Lung (tissue), 17 donors: ENCODE measurements at places on chromosomes 3 and 15.
A peak's percentile ranks its signal among the peaks of the same experiment; 100 is the strongest.

- H3K27ac ChIP-seq: no peak overlapping the region
- no peaks in the 10 kb centered on the region for H3K27me3 ChIP-seq
- no peak for DNase-seq
- no peaks in the 10 kb centered on the region for H3K4me1 ChIP-seq
- H3K4me3 ChIP-seq: no peak overlapping the region
- peaks cover 2% of the 10 kb centered on the region for H3K36me3 ChIP-seq
Observed at GRCh38 chr3:31614162-31614921, 81.6 kb downstream of the STT3B start.

DNA sequence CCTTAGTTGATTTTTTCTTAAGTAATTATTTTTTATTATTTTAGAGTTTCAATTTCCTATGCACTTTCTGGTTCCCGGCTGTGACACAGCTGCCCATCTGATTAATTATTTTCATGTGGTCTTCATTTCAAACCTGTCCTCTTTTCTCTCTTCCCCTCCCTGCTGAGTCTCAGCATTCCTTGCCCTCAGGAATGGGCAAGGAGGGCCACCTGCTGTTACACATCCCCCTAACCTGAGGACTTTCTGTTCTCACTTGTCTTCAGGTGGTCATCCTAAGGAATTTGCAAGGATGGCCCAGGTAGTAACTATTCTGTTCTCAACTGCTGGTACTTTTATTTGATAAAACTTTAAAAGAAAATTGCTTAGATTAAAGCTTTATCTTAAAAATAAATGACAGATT is 545.0 kb downstream of the OTOL1 start:
- H3K4me1 ChIP-seq: no peaks in the 10 kb centered on the region
- no peak overlapping the region for H3K4me3 ChIP-seq
- H3K36me3 ChIP-seq: no peaks in the 10 kb centered on the region
- no peak for DNase-seq

GRCh38 chr3:14518893-14519292 is 21.2 kb downstream of the GRIP2 start:
- no peak overlapping the region for H3K4me3 ChIP-seq
- no peaks in the 10 kb centered on the region for H3K4me1 ChIP-seq
- H3K27me3 ChIP-seq: no peaks in the 10 kb centered on the region
- DNase-seq: peak; percentile 6
- H3K27ac ChIP-seq: no peak overlapping the region
- no peaks in the 10 kb centered on the region for H3K36me3 ChIP-seq

GRCh38 chr15:52383100-52383588 is 87.5 kb upstream of the MYO5C start:
- H3K4me1 ChIP-seq: no peaks in the 10 kb centered on the region
- no peak overlapping the region for H3K27ac ChIP-seq
- H3K27me3 ChIP-seq: no peaks in the 10 kb centered on the region
- no peak overlapping the region for H3K4me3 ChIP-seq
- H3K36me3 ChIP-seq: peaks cover 17% of the 10 kb centered on the region

- peak within 1 kb of the TSS; percentile 98 for H3K27ac ChIP-seq
- H3K4me1 ChIP-seq: peaks cover 3% of the 10 kb centered on the region
- H3K4me3 ChIP-seq: peak within 1 kb of the TSS; percentile 92
- peaks cover 18% of the 10 kb centered on the region for H3K27me3 ChIP-seq
Observed at GRCh38 chr3:71583566-71584393, at the start of gene FOXP1. Gene FOXP1, minus strand, starts transcription at chr3:71583728. Its CDS starts 385,347 bp downstream, at chr3:71198381.

GRCh38 chr15:93478947-93479346 is 389.9 kb upstream of the RGMA start:
- H3K27ac ChIP-seq: no peak overlapping the region
- no peak overlapping the region for H3K4me3 ChIP-seq
- no peak for DNase-seq
- no peaks in the 10 kb centered on the region for H3K36me3 ChIP-seq
- no peaks in the 10 kb centered on the region for H3K27me3 ChIP-seq

- no peaks in the 10 kb centered on the region for H3K36me3 ChIP-seq
- H3K4me1 ChIP-seq: no peaks in the 10 kb centered on the region
- no peak overlapping the region for H3K4me3 ChIP-seq
Observed at GRCh38 chr3:3605226-3605625, 194.0 kb upstream of the LRRN1 start.

DNA sequence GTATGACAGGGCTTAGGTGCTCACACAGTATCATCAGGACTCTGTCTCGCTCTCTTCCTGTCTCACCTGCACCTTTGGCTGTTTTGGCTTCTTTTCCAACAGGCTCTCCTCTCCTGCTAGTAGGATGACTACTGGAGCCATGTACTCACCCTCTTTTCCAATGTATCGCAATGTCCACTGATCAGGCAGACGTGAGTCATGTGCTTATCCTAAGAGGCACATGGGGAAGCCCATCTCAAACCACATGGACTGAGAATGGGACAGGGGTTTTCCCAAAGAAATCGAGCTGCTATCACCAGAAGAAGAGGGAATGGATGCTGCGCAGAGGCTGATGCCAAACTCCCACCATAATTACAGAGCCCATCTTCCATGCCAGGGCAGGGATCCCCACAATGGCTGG is 180.6 kb downstream of the IL5RA start:
- H3K4me3 ChIP-seq: no peak overlapping the region
- no peak overlapping the region for H3K27ac ChIP-seq
- H3K27me3 ChIP-seq: no peaks in the 10 kb centered on the region
- no peak for DNase-seq

DNA sequence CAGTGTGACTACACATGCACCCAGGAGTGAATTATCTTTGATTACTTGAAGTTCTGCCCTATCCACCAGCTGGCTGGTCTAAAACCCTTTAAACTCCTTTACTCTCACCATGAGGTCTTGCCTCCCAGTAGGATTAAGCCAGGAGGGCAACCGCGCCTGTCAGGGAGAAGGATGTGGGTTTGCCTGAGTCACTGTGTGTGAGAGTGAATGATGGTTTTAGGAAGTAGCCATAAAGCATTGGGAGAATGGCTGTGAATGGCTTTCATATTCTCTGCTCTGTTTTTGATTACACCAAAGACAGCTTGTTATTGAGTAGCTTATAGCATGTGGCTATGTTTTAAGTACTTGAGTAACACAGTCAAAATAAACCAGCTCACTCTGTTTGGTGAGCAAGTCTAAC is 637.7 kb upstream of the TBL1XR1 start:
- no peaks in the 10 kb centered on the region for H3K27me3 ChIP-seq
- no peak overlapping the region for H3K27ac ChIP-seq
- peaks cover 11% of the 10 kb centered on the region for H3K4me1 ChIP-seq
- no peaks in the 10 kb centered on the region for H3K36me3 ChIP-seq
- DNase-seq: peak; percentile 41

GRCh38 chr3:172562871-172563865 is 39.9 kb upstream of the TNFSF10 start:
- no peaks in the 10 kb centered on the region for H3K4me1 ChIP-seq
- no peaks in the 10 kb centered on the region for H3K36me3 ChIP-seq
- peak; percentile 25 for DNase-seq
- H3K27ac ChIP-seq: peak overlapping the region; percentile 73

GRCh38 chr3:4561661-4562060 is 68.5 kb downstream of the ITPR1 start:
- H3K4me3 ChIP-seq: no peak overlapping the region
- DNase-seq: no peak
- peaks cover 4% of the 10 kb centered on the region for H3K4me1 ChIP-seq
- H3K36me3 ChIP-seq: no peaks in the 10 kb centered on the region
- no peak overlapping the region for H3K27ac ChIP-seq

- no peaks in the 10 kb centered on the region for H3K4me1 ChIP-seq
- H3K27me3 ChIP-seq: no peaks in the 10 kb centered on the region
- no peak overlapping the region for H3K27ac ChIP-seq
- no peaks in the 10 kb centered on the region for H3K36me3 ChIP-seq
- no peak for DNase-seq
Observed at GRCh38 chr3:153357436-153357835, 195.4 kb downstream of the RAP2B start.

- H3K4me3 ChIP-seq: no peak overlapping the region
- DNase-seq: peak; percentile 74
- H3K27ac ChIP-seq: peak overlapping the region; percentile 16
Observed at GRCh38 chr15:70259028-70259424, 161.3 kb upstream of the TLE3 start.

DNA sequence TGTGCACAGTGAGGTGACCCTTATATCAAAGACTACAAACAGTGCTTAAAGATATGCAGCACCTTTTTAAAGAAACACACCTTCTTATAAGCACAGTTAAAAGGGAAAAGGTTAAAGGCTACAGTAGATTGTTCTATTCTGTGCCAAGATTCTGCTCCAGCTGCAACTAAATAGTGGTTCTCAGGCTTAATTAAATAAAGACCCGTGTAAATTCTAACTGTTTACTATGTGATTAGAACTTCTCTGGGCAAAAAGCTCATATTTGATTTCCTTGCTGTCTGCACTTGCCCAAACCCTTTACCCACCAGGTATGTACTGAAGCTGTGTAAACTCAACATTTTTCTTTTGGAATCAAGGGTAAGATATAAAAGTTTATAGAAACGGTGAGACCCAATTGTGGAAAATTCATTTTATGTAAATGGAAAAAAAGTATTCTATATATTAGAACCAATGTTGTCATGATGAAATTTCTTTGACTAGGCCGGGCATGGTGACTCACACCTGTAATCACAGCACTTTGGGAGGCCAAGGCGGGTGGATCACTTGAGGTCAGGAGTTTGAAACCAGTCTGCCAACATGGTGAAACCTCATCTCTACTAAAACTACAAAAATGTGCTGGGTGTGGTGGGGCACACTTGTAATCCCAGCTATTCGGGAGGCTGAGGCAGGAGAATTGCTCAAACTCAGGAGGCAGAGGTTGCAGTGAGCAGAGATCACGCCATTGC is 230.6 kb downstream of the MECOM start:
- H3K4me1 ChIP-seq: peaks cover 19% of the 10 kb centered on the region
- peak; percentile 59 for DNase-seq
- no peaks in the 10 kb centered on the region for H3K27me3 ChIP-seq
- no peaks in the 10 kb centered on the region for H3K36me3 ChIP-seq
- H3K27ac ChIP-seq: no peak overlapping the region

GRCh38 chr3:95002438-95003046 is 939.7 kb downstream of the NSUN3 start:
- H3K27ac ChIP-seq: no peak overlapping the region
- H3K4me3 ChIP-seq: no peak overlapping the region
- no peak for DNase-seq
- H3K4me1 ChIP-seq: no peaks in the 10 kb centered on the region
- H3K27me3 ChIP-seq: no peaks in the 10 kb centered on the region

DNA sequence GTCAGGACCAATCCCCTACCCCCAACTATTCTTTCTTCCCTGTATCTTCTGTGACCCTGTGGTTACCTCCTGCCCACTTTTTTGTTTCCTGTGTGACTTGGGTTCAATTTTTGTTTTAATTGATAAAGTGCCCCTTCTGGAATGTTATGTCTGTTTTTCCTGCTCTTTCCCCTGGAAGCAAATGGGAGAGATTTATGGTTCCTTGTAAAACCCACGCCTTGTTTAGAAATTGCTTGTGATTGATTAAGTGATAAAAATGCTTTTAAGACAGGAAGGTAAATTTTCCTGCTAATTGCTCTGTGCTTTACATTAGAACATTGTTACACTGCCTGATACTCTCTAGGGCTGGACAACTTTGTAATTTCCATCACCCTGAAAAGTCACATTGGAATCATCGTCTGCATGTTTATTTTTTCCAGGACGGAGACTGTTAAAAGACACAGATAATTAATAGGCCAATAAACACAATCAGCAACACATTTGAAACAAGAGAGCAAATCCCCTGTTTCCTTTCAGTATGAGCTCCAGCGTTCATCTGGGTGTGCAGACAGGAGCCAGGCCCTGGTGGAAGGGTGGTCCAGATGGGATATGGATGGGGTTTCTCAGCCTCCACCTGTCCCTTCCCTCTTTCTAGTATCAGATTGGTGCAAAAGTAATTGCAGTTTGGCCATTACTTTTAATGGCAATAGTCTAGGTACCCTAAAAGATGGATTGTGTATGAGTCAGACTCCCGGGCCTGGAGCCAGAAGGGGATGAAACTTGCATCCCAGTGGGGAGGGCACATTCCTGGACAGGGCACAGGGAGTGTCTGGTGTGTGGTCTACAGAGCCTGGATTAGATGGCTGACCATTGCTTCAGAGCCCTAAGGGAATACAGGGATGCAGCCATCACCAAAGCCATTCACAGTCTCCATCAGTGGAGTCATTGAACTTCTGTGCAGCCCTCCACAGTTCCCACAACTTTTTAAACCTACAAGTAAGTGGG is 58.1 kb upstream of the AGBL1 start:
- no peaks in the 10 kb centered on the region for H3K27me3 ChIP-seq
- no peak overlapping the region for H3K27ac ChIP-seq
- DNase-seq: no peak
- no peaks in the 10 kb centered on the region for H3K4me1 ChIP-seq
- no peaks in the 10 kb centered on the region for H3K36me3 ChIP-seq
- no peak overlapping the region for H3K4me3 ChIP-seq

- DNase-seq: no peak
- no peak overlapping the region for H3K4me3 ChIP-seq
- no peaks in the 10 kb centered on the region for H3K36me3 ChIP-seq
- no peaks in the 10 kb centered on the region for H3K27me3 ChIP-seq
Observed at GRCh38 chr3:45993421-45994027, 2.1 kb downstream of the FYCO1 start.

DNA sequence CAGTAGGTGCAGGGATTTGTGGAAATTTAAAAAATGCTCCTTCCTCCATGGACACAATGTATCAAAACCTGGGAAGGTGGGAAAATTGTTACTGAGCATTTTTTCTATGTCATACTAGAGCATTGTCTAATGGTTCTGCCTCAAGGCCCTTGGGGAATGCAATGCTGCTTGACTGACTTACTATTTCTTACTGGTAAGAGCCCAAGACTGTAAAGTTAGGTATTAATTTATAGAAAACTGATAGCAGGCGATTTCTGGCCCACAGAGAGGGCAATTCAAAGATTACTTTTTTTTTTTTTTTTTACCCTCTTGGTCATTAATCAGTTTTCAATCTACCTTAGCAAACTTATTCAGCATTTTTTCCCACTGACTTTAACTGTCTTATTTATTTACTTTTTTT is 38.5 kb upstream of the MRPL3 start:
- no peaks in the 10 kb centered on the region for H3K27me3 ChIP-seq
- no peak overlapping the region for H3K27ac ChIP-seq
- DNase-seq: no peak
- no peaks in the 10 kb centered on the region for H3K36me3 ChIP-seq

GRCh38 chr3:16370872-16371740 is 106.1 kb downstream of the OXNAD1 start:
- H3K4me3 ChIP-seq: no peak overlapping the region
- no peaks in the 10 kb centered on the region for H3K4me1 ChIP-seq
- H3K36me3 ChIP-seq: peaks cover 6% of the 10 kb centered on the region
- no peak for DNase-seq
- H3K27ac ChIP-seq: no peak overlapping the region
- no peaks in the 10 kb centered on the region for H3K27me3 ChIP-seq

- no peak overlapping the region for H3K27ac ChIP-seq
- no peak overlapping the region for H3K4me3 ChIP-seq
- H3K4me1 ChIP-seq: no peaks in the 10 kb centered on the region
- no peaks in the 10 kb centered on the region for H3K27me3 ChIP-seq
- DNase-seq: no peak
Observed at GRCh38 chr3:133980035-133980434, 49.7 kb downstream of the SLCO2A1 start.
